ENCODE measurements at places on chromosomes 13 and 19.

- no peak for DNase-seq
These were observed 5.1 kb upstream of the PCDH9 start for GRCh38 chr13:67235265-67235664.

DNA sequence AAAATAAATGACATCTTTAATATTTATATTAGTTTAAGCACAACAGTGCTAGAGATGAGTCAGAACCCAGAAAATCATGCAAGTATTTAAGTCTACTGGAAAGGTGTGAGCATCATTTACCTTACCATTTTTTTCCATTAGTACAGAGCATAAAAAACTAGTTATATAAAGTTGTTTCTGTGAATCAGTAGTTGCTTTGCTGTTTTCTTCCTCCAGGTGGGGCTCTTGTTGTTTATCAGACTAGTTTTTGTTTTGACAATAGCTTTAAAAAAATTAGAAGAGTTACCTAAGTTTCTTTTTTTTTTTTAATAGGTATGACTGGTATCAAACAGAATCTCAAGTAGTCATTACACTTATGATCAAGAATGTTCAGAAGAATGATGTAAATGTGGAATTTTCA lies 12.7 kb downstream of the SUGT1 start:
- DNase-seq: peak; percentile 26

DNA sequence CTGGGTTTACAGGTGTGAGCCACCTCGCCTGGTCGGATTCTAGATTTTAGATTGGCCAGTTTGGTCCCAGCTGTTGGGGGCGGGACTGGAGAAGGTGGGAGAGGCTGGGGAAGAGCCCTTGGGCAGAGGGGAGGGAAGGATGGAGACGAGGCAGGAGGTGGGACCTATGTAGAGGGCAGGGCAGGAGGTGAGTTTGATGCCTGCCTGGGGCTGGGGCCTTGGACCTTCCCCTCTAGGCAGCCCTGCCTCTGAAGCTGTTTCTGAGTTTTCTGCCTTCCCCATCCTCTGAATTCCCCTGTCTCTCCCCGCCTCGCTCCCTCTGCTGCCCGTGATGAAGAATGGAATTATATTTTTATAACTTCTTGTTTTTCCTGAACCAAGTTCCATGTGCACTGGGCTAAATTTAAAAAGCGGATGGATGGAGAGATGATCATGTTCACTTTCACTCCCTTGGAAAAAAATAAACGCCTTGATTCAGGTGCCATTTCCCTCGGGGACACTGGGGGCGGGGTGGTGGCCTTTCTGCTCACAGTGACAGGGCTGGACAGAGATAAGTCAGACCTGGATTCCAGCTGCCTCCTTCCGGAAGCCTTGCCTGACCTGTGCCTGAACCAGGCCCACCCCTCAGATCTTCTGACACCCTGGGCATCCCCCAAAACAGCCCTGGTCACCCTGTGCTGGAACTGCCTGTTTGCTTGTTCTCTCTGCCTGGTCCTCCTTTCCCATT lies 16.5 kb upstream of the TNFAIP8L1 start:
- no peak for DNase-seq

- DNase-seq: no peak
These were observed 128.7 kb downstream of the TUBA3C start for GRCh38 chr13:19052931-19053330.

DNA sequence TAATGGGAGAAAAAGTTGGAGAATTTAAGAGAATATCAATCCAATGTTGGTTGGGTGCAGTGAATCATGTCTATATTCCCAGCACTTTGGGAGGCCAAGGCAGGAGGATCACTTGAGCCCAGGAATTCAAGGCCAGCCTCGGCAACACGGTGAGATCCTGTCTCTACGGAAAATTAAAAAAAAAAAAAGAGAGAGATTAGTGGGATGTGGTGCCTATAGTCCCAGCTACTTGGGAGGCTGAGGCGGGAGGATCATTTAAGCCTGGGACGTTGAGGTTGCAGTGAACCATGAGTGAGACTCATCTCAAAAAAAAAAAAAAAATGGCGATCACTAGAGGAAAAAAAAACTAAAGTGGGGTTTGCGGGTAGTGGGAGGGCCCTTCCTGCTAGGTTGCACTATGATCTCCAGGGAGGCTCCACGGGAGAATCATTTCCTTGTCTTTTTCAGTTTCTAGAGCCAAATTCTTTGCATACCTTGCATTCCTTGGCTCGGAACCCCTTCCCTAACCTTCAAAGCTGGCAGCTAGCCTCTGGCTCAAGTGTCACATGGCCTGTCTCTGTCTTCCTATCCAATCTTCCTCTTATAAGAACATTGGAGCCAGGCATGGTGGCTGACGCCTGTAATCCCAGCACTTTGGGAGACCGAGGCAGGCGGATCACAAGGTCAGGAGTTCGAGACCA lies 5.8 kb upstream of the ERCC2 start:
- DNase-seq: no peak

DNA sequence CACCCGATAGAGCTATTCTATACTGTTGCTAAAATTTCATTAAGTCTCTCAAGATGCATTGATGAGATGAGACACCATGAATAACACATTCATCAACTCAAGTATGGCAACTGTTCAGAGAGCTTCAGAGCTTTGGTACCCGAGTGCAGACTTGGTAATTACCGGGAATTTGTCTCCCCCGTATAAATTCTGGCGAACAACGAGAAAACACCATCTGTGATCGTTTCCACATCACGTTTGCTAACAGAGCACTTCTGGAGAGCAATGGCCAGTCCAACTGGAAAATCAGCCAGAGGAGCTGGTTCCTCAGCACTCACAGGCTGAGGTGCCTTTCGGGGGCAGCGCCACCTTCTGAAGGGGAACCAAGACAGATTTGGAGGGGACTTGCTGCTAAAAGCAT lies 40.2 kb downstream of the SUGP2 start:
- no peak for DNase-seq

DNA sequence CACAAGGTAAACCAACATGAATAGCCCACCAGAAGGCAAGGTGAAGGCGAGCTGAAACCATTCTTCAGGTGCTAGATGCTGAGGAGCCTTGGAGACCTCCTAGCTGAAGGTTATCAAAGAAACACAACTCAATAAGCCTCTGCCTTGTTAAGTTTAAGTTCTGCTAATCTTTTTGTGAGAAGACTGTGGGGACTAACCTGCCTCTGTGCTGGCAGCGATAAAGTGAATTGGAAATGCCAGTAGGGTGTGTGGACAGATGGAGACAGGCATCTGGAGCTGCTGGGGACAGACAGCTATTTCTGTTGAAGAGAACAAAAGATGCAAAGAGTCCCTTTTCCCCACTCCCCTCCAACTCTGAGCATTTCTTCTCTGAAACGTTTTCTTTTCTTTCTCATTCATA lies 33.5 kb upstream of the FLT1 start:
- DNase-seq: no peak

- no peak for DNase-seq
These were observed 7.3 kb upstream of the CASP14 start for GRCh38 chr19:15042003-15042402.

GRCh38 chr19:17074634-17075034 lies 618 bp downstream of the HAUS8 start:
- no peak for DNase-seq

DNA sequence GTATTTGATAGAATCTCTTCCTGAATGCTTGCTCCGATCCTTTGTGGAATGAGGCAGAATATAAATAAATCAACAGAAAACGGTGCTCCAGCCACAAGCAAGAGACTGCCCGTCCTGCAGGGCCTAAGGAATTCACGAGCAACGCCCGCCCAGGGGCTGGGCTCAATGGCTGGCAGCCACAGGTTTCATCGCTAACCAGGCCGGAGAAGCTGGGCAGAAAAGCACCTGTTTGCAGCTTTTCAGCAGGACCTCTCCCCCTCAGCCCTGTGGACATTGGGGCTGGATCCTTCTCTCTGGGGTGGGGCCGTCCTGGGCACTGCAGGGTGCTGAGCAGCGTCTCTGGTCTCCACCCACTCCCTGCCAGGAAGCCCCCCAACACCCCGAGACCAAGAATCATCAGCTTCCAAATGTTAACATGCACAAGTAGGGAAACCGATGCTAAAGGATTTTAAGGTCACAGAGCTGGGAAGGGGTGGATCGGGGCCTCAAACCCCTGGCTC lies 102.5 kb downstream of the GADD45B start:
- no peak for DNase-seq

- no peak for DNase-seq
These were observed 67.3 kb downstream of the ERICH6B start for GRCh38 chr13:45548281-45548680.

GRCh38 chr13:87274209-87274819 lies 396.9 kb upstream of the SLITRK5 start:
- DNase-seq: no peak

GRCh38 chr13:19597523-19597922 lies 35.9 kb upstream of the MPHOSPH8 start:
- DNase-seq: no peak

GRCh38 chr19:34230820-34231219 lies 23.5 kb upstream of the GARRE1 start:
- no peak for DNase-seq

GRCh38 chr13:72657379-72657778 lies 70.0 kb downstream of the MZT1 start:
- DNase-seq: no peak

DNA sequence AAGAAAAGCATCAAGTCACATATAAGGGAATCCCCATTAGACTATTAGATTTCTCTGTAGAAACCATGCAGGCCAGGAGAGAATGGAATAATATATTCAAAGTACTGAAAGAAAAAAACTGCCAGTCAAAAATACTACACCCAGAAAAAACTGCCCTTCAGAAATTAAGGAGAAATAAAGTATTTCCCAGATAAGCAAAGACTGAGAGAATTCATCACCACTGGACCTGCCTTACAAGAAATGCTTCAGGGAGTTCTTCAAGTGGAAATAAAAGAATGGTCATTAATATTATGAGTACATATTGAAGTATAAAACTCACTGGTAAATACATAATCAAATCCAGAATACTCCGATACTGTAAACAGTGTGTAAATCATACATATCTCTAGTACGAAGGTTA lies 35.9 kb downstream of the VWA8 start:
- DNase-seq: no peak

- no peak for DNase-seq
These were observed 100.5 kb upstream of the TEX29 start for GRCh38 chr13:111219950-111220349.

GRCh38 chr19:13098277-13099072 lies 4.2 kb downstream of the LYL1 start:
- peak; percentile 61 for DNase-seq

GRCh38 chr13:86976521-86977324 lies 694.4 kb upstream of the SLITRK5 start:
- DNase-seq: no peak

- no peak for DNase-seq
These were observed 185.8 kb downstream of the OLFM4 start for GRCh38 chr13:53214433-53214832.

DNA sequence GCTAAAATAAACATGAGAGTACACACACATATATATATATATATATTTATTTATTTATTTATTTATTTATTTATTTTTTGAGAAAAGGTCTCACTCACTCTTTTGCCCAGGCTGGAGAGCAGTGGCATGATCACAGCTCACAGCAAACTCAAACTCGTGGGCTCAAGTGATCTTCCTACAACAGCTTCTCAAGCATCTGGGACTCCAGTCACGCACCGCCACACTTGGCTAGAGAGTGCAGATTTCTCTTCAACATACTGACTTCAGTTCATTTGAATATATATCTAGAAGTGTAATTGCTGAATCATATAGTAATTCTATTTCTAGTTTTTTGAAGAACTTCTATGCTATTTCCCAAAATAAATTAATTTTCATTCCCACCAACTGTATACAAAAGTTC lies 1711.8 kb downstream of the SLITRK5 start:
- DNase-seq: no peak

- DNase-seq: peak; percentile 56
These were observed 19.0 kb downstream of the MAN2B1 start for GRCh38 chr19:12647490-12648071.

DNA sequence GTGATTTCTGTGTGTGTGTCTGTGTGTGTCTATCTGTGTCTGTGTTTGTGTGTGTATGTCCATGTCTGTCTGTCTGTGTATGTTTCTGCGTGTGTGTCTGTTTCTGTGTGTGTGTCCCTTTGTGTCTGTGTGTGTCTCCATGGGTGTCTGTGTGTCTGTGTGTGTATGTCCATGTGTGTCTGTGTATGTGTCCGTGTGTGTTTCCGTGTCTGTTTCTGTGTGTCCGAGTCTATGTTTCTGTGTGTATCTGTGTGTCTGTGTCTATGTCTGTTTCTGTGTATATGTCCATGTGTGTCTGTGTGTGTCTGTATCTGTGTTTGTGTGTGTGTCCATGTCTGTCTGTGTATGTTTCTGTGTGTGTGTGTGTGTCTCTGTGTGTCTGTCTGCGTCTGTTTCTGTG lies 276.3 kb upstream of the SOX1 start:
- DNase-seq: no peak

DNA sequence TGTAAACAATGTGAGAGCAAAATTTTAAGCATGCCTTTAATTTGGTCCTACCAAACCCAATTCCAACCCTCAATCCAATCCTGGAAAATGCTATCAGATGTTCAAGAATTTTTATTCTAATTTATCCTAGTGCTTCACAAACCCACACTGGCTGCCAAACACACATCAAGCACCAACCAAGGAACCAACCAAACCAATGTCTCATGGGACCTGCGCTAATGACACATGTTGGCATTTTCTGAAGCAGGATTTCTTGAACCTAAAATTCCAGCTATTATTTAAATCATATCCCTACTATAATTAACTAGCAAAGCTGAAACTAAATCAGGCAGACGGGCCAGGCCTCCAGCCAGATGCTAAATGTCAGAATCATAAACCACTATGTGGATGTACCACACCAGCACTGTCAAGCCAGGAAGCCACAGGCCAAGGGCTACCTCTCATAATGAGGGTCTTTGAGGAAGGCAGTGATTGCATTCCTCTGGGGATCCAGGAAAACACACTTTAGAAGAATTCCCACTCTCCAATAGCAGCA lies 5.8 kb downstream of the LATS2 start:
- no peak for DNase-seq

DNA sequence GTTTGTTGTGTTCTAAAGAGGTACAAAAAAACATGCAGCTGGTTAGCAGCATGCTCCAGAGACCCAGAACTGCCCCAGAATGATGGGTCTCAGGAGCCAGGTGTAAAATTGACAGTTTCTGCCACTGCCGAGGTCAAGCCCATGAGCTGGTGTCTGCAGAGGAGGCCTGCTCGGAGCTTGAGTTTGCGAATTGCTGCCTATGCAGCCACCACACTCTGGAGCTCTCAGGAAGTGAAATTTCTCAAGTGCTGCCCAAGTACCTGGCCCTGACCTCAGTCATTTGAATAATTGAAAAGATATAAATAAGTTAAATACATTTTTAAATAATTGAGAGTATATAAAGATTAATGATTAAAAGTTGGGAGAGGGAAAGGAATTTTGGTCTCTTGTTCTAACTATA lies 66.4 kb downstream of the ZAR1L start:
- no peak for DNase-seq

DNA sequence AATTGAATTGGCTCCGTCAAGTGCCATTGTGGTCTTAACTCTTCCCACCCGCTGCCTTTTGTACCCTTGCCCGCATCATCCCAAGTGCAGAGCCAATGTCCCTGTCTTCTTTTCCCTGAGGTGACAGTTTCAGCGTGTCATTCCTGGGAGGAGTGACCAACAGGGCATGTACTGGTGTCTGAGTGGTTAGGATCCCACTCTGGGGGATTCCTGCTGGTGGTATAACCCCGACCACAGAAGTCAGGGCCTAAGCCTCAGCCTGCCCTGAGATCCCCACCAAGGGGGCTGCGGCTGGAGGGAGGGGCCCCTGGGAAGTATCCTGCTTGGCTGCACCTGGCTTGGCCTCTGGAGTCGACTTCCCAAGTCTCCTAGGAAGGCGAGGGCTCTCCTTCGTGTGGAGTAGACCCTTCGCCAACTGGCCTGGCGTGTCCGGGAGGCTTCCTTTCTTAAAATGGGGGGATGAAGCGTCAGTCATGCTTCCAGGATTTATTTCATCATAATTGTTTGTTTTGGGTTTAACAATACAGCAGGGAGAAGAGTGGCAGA lies 40.6 kb downstream of the NFIX start:
- DNase-seq: no peak
